ENCODE measurements at places on chromosomes 11 and 22.

GRCh38 chr11:131422496-131422895 lies 52.1 kb downstream of the NTM start:
- DNase-seq = no peak

GRCh38 chr11:4484310-4484709 lies 1.9 kb downstream of the OR52K1 start:
- no peak for DNase-seq

- no peak for DNase-seq
Observed at GRCh38 chr22:48071828-48072227, 1309.4 kb downstream of the TBC1D22A start.

DNA sequence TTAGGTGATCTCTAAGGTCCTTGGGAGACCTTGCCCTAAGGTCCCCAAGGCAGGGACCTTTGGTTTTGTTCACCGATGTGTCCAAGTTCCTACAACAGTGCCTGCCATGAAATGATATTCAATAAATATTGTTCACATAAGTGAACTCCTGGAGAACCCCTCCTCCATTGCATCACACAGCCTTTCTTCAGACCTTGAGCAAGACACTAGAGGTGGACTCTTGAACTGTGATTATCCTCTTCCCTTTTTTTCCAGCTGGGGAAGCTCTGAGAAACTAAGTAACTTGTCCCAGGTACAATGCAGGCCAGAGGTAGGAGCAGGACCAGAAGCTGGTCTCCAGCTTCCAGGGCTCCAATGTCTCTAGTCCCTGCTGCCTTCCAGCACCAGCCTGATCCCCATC lies 76.6 kb upstream of the LMO1 start:
- DNase-seq = no peak

DNA sequence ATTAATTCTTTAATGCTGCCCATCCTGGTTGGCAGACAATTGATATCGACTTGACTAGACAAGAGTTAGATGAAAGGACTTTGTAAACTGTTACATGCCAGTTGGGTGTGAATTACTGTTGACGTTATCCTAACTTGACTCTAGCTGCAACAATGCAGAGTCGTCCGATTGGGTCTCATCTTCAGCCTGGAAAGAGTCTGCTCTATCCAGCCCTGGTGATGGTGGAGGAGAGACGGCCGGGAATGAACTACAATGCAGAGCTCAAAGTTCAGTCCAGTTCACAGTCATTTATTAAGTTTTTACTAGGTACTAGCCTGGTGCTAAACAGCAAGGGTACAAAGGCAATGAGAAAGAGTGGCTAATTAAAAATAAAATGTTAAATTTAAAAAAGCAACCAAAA lies 4.9 kb upstream of the SMIM35 start:
- DNase-seq = no peak

- DNase-seq = no peak
Observed at GRCh38 chr11:93718057-93718563, 23.2 kb downstream of the TAF1D start.

DNA sequence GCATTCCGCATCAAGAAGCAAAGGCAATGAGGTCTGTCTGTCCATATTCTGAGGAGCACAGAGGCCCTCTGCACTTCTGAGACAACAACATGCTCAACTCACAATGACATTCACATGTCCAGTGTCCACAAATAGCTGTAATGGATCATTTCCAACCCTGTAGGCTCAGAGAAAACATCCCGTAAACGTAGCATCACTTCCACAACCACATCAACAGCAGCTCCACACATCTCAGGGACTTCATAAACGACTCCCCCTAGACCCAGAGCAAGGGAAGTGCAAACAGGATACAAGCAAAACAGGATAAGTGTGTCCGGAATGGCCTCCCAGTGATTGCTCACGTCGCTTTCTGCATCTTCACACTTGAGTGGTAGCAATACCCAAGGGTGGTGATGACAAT lies 100.2 kb downstream of the SYN3 start:
- DNase-seq = no peak

DNA sequence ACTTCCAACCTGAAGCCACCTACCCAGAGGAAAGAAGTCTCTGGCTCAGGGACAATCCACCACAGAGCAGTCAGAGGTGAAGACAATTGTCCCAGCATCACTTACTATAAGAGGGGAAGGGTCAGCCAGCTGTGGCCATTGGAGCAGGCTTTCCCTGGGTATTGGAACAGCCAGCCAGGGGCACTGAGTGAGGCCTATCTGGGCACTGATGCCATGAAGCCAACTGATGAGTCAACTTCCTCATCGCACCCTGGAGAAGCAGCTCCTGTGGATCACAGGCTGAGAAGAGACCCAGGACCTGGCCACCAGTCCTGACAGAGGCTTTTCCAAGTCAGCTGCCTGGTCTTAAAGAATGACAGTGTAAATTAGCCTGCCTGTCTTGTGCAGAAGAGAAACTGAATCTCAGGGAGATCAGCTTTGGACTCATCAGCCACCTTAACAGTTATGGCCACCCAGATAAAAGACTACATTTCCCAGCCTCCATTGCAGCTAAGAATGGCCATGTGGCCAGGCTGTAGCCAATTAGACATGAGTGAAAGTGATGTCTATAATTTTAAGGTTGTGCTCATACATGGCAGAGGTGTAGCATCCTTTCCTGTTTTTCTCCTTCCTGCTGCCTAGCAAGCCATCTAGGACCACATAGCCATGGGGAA lies 19.0 kb downstream of the CHST1 start:
- no peak for DNase-seq

GRCh38 chr11:45369313-45369712 lies 83.2 kb upstream of the SYT13 start:
- DNase-seq = no peak

DNA sequence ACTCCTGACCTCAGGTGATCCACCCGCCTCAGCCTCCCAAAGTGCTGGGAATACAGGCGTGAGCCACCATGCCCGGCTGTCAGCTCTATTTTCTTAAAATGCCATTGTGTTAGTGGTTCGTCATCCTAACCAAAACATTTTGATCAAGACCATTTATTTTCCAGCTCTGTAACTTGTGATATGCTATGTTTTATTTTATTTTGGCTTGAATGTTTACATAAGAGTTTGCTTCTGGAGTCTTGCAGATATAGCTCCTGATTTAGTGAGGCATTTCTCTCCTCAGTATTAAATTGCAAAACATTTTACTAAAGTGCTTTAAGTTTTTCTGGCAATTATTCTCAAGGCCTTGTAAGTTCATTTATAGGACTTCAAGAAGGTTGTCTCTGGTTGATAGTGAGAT lies 4.4 kb downstream of the EP300 start:
- DNase-seq = no peak

DNA sequence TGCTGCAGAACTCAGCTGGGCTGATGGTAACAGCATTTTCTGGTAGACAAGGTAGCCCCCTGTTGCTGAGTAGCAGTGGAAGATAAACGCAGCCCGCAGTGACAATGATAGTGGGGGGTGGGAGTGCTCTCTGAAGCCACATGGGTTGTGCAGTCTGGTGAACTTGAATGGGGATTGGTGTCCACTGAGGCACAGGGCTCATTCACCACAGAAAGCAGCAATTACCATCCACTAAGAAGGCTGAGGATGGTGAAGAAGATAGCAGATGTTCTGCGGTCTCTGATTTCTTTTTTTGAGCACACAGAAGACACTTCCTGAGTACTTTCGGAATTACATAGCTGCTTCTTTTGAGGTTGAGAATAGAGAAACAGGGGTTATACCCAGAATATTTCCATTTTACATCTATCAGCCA lies 150.3 kb downstream of the LRRC4C start:
- no peak for DNase-seq

GRCh38 chr22:49856766-49857618 lies 3.3 kb downstream of the ZBED4 start:
- DNase-seq = no peak

- DNase-seq = no peak
Observed at GRCh38 chr22:38416621-38417251, 38.3 kb downstream of the KCNJ4 start.

GRCh38 chr22:26134654-26135330 lies 34.5 kb upstream of the SEZ6L start:
- no peak for DNase-seq

GRCh38 chr11:105236664-105237063 lies 97.1 kb upstream of the CARD18 start:
- no peak for DNase-seq

GRCh38 chr22:37896181-37896592 lies 9.9 kb upstream of the MICALL1 start:
- DNase-seq = peak; percentile 26

- peak; percentile 34 for DNase-seq
Observed at GRCh38 chr22:46763051-46763705, 728 bp downstream of the TBC1D22A start.

GRCh38 chr11:102780491-102780918 lies at the start of gene MMP10:
Gene MMP10 (minus strand): TSS chr11:102780628. CDS start chr11:102780591, 37 bp downstream.
- DNase-seq = no peak

GRCh38 chr11:79461666-79462645 lies 21.1 kb upstream of the TENM4 start:
- DNase-seq = no peak

DNA sequence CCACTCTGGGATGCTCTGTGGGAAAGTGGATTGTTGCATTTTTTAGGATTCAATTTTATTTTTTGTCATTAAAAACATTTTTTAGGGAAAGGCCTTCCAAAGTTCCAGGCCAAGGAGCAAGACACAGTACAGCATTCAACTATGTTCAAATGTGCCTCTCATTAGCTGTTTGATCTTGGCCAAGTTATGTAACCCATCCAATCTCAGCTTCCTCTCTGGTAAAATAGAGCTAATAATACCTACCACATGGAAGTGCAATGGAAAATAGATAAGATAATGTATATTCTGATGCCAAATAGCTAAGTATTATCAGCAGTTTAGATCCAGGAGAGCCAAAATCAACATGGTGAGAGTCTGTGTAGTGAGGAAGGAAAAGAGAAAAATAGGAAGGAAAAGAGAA lies 220.3 kb upstream of the SESN3 start:
- no peak for DNase-seq

DNA sequence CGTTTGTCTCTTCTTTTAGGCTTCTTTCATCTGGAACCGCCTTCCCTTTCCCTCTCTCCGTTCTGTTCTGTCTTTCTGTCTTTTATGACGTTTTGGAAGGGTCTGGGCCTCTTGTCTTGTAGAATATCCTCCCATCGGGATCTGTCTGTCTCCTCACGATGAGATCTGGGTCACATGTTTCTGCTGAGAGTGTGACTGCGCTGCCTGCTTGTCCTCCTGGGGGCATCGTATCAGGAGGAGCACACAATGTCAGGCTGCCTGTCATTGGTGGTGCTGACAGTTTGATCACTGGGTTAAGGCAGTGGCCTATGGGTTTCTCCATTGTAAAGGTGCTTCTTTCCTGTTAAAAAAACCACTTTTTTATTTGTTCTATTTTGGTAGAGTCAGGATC lies 60.4 kb upstream of the PARVG start:
- no peak for DNase-seq

DNA sequence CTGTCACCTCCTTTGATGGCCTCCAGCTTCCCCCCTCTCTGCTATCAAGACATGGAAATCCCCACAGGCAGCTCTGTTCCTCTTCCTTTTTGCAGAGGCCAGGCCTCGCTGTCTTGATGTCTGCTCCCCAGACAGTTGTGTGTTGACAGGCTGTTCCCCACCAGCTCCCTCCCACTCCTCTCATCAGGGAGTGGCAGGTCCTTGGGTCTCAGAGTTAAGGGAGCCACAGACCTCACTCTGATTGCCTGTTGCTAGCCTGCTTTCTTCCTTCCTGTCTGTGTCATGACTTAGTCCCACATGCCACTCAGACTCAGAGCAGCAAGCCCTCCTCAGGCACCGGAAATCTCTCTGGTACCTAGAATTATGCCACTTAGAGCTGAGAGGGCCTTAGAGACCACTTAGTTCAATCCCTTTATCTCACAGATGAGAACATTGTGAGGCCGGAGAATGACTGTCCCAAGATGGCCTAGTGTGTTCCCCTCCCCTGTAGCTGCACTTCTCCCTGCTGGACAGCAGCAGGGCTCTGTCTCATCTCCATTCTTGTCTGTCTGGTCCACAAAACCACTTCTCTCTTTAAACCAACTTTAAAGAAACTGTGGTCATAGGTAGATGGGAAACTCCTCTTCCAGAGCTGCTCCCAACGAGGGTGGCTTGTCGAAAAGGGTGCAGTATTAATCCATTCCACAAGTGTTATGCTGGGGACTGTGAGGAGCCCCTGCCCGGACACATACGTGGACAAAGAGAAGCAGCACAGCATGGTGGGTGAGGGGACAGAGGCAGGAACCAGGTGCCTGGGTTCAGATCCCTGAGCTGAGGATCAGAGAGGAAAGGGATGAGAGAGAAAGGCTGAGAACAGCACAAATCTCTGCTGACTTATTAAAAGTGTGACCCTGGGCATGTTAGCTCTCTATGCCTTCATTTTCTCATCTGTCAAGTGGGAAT lies 4.2 kb downstream of the AMPD3 start:
- DNase-seq = peak; percentile 58

DNA sequence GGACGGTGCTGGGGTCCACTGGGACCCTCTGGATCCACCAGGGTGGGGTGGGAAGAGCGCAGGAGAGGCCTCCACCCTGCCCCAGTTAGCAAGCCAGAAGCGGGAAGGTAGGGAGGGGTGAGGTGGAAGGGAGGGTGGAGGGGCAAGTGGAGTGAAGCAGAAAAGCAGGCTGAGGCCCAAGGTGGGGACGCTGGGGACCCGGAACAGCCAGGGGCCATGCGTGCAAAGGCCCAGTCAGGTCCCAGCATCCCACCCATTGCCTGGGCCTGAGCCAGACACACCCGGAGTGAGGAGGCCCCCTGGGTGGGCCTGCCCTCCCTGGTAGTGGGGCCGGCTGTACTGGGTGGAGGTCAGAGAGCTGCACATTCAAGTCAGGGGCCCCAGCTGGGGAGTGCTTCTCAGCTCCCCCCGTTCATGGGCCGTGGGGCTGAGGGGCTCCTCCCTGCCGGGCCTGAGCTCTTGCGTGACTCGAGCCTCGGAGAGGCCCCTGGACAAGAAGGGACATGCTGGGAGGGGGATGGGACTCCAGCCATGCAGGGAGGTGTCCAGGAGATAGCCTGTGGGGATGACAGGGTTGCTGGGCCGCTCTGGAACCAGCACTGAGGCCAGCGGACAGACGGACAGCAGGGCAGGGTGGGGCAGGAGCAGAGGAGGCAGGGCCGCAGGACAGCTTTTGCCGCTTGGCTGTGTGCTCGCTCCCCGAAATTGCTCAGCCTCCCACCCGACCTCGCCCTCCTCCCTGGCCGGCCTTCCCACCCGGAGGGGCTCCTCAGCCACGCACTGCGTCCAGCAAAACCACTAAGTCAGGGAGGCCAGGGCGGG lies 7.7 kb downstream of the TNNT3 start:
- DNase-seq = no peak

DNA sequence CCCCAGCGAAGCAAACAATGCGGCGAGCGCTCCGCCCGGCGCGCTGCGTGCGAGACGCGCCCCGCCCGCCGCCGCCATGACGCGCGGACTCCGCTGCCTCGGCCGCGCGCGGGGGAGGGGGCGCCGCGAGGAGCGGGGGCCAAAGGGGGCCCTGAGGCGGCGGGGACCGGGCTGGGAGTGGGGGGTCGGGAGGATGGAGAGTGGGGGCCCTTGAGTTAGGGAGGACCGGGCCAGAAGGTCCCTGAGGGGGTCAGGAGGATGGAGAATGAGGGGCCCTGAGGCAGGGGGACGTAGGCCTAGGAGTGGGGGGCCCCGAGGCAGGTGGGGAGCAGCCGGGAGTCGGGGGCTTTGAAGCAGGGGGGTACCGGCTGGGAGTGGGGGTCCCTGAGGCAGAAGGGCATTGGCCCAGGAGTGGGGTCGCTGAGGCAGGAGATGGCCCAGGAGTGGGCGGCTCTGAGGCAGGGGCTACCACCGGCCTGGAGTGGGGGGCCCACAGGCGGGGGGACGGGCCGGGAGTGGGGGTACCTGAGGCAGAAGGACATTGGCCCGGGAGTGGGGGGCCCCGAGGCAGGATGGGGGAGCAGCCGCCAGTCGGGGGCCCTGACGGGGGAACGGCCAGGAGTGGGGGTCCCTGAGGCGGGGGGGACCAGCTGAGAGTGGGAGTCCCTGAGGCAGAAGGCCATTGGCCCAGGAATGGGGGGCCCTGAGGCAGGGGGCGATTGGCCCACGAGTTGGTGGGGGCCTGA lies at the start of gene BRD1:
Gene BRD1, minus strand, starts transcription at position 21 of the 746 bp plus-strand sequence. CDS start 3,556 bp downstream, outside the sequence.
- peak; percentile 48 for DNase-seq
